Muscle of leg (tissue), 16 donors: ENCODE measurements at places on chromosomes 6 and 20. TPM values are rescaled to one million over a fixed set of nuclear protein-coding genes. Genes with fewer than 3 reads are reported as not detected.
A peak's percentile ranks its signal among the peaks of the same experiment; 100 is the strongest.

DNA sequence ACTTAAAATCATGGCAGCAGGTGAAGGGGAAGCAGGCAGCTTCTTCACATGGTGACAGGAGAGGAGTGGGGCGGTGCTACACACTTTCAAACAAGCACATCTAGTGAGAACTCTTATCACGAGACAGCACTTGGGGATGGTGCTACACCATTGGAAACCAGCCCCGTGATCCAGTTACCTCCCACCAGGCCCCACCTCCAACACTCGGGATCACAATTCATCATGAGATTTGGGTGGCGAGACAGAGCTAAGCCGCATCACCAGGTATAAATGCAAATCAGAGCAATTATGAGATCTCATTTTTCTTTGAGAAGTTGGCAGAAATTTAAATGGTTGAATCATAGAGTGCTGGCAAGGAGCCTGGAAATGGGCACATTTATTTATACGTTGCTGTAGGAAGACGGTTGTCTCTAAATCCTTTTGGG is 31.4 kb downstream of the IGF2R start:
- DNase-seq = no peak

GRCh38 chr20:14536738-14537137 is 199.3 kb upstream of the FLRT3 start:
- no peak for DNase-seq

GRCh38 chr6:123417535-123417934 is 219.2 kb downstream of the TRDN start:
- DNase-seq = no peak

GRCh38 chr6:84685983-84686584 is 78.3 kb downstream of the TBX18 start:
- no peak for DNase-seq

- DNase-seq = no peak
These were observed 46.4 kb downstream of the ATG5 start for GRCh38 chr6:106279179-106279578.

The TCP11 gene
- polyA plus RNA-seq = 0.53 TPM

GRCh38 chr6:148307405-148307804 is 35.2 kb upstream of the SASH1 start:
- DNase-seq = no peak

The ADGRF5 gene
- polyA plus RNA-seq = 19.6 TPM

- DNase-seq = peak; percentile 64
These were observed 13.9 kb downstream of the ZNF217 start for GRCh38 chr20:53579581-53580375.

- DNase-seq = peak; percentile 25
These were observed 18.0 kb downstream of the AIG1 start for GRCh38 chr6:143078468-143079324.

The SALL4 gene
- 0.15 TPM for polyA plus RNA-seq

DNA sequence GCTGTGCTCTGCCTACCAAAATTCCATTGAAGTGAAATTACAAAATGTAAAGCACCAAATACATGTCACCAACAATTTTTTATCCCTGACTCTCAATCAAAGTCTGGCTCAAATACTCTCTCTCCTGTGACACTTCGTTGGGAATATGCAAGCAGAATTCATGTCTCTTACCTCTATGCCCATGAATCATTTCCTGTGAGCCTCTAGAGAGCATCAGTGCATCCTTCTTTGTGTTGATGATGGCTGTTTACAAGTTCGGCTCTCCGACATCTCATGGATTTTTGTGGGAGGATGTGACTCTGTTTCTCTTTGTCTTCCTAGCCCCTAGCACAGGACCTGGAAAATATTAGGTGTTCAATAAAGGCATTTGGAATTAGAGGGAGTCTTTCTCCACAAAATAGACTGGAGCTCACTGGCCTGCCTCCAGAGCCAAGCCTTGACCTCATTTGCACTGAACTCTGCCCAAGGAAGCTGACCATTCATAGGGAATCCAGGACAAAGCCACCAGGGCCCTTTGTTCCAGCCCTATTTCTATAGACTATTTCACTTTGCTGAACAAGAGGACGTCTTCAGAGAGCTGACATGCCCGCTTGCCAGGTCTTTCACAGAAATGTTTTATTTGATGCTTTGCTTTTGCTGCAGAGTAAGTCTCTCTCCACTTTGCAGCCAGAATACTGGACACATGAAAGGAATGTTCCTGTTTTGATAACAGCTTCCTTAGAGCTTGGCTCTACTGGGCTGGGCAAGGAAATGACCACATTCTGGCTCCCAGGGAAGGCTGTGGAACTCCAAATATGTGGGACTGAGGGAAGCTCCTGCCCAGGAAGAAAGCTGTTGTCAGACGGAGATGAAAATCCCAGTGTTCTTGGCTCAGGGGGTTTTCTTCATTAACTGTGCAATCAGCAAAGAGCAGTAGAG is 194.5 kb upstream of the CDYL start:
- no peak for DNase-seq

The CHRNA4 gene
- 2.3 TPM for polyA plus RNA-seq

The COL9A1 gene
- 5.4 TPM for polyA plus RNA-seq

The MROH8 gene
- 5.3 TPM for polyA plus RNA-seq

GRCh38 chr6:106290954-106291353 is 34.6 kb downstream of the ATG5 start:
- no peak for DNase-seq

- DNase-seq = no peak
These were observed 532 bp upstream of the NPBWR2 start for GRCh38 chr20:64107736-64108457.

GRCh38 chr20:728256-728944 is 39.9 kb downstream of the SLC52A3 start:
- DNase-seq = peak; percentile 55

GRCh38 chr6:84872996-84873723 is 108.8 kb upstream of the TBX18 start:
- DNase-seq = no peak

DNA sequence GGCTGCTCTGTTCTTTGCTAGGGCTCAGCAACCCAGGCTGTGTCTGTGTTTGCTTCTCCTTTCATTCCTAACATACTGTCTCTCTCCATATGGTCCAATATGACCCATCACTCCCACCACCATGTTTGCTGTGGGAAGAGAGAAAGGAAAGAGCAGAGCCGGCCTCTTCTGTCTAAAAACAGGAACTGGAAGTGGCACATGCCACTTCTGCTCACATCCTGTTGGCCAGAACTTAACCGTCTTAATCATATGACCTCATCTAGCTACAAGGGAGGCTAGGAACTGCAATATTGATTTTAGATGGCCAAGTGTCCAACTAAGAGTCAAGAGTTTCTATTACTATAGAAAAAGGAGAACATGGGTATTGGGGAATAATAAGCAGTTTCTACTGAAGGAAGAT is 212.5 kb upstream of the CHD6 start:
- no peak for DNase-seq

The TMEM74B gene
- 3.6 TPM for polyA plus RNA-seq

DNA sequence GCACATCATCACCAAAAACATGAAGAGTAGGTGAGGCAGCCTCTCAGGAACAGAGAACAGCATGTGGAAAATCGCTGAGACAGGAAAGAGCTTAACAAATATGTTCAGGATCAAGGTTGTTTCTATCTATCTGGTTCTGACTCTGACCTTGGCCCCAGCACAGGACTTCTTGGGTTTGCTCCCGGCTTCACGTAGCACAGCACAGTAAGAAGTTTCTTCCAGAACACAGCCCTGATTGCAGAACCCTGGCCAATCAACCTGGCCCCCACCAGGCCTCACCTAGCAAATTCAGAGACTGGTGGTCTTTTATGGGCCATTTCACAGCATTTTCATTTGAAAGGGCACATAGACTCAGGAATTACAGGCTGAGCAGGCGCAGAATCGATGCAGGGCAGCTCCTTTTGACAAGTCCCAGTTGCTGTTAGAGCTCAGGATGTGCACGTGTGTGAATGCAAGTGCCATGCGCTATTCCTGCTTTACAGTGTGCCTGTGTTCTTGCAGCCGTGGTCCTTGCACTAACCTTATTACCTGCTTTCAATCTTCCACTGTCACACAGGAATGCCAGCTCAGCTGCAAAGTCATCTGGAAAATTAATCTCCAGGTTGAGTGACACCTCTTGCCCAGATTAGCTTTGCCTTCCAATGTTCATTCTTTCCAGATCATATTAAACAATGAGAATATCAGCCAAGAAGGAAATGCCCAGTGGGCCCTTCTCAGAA is 100.5 kb upstream of the SLC2A12 start:
- no peak for DNase-seq

The VSTM2L gene
- polyA plus RNA-seq = 3.1 TPM

DNA sequence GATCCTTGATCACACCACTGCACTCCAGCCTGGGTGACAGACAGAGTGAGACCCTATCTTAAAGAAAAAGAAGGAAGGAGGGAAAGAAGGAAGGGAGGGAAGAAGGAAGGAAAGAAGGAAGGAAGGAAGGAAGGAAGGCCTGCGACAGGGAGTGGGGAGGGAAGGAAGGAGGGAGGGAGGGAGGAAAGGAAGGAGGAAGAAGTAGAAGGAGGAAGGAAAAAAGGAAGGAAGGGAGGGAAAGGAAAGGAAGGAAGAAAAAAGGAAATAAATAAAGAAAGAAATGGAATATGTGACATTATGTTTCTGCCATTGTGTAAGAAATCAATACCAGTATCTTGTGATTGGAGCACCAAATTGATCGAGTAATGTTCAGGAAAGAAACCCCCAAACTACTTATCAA is 16.2 kb downstream of the PHACTR2 start:
- no peak for DNase-seq

The PRRT1 gene
- 1.1 TPM for polyA plus RNA-seq

The GCLC gene
- polyA plus RNA-seq = 9.3 TPM

GRCh38 chr20:23477223-23477622 is 13.7 kb upstream of the CST8 start:
- no peak for DNase-seq

DNA sequence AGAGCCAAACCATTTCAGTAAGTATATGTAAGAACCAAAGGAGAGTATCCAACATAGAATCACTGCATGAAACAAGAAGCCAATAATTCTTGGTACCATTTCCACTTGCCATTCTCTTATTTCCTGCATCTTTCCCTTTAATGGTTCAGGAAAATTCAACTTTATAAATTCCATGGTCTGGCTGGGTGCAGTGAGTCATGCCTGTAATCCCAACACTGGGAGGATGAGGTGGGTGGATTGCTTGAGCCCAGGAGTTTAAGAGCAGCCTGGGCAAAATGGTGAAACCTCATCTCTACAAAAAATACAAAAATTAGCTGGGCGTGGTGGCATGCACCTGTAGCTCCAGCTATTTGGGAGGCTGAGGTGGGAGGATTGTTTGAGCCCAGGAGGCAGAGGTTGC is 21.2 kb downstream of the NHLRC1 start:
- DNase-seq = no peak

The EPHA7 gene
- polyA plus RNA-seq = 12.1 TPM

- no peak for DNase-seq
These were observed 105.3 kb downstream of the HIVEP2 start for GRCh38 chr6:142839686-142840040.

DNA sequence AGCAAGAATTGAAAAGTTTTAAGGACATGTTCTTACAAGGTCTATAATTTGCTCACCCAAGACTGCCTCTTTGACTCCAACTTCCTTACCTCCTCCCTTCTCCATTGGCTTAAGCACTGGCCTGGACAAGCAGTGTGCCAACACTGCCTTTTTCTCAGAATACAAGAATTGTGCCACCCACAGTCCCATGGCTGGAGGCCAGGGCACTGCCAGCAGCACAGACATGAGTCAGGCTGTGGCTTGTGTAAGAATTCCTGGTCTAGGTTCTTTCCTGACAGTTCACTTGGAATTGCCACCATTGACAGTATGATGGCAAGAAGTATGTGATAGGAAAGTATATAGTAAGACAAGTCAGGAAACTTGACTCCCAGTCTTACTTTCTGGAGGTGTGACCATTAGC is 202.7 kb upstream of the MARCKS start:
- DNase-seq = no peak

The TRIM10 gene
- 0.66 TPM for polyA plus RNA-seq

DNA sequence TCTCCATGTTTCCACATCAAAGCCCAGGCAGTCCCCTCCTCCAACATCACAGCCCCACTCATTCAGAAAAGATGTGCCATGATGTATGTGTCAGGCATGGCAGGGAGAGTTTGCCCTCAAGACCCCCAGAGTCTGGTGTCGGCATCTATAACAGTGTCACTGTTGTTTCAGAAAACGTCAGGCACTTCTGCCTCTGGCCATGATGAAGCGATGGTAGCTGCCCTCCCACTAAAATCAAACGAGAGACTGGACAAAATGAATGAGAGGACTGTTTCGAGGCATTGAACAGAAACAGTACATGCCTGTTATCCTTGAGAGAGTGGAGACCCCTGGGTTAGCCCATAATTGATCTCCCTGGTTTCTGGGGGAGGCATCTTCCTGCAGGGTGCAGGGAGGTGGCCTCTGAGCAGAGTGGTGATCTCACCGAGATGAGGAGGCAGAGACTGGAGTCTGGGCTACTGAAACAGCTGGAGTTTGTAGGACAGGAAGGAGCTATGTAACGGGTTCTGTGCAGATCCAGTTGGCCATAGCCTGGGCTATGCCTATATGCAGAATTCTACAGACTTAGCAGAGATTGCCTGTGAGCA is 144.5 kb downstream of the SYCP2 start:
- DNase-seq = no peak

DNA sequence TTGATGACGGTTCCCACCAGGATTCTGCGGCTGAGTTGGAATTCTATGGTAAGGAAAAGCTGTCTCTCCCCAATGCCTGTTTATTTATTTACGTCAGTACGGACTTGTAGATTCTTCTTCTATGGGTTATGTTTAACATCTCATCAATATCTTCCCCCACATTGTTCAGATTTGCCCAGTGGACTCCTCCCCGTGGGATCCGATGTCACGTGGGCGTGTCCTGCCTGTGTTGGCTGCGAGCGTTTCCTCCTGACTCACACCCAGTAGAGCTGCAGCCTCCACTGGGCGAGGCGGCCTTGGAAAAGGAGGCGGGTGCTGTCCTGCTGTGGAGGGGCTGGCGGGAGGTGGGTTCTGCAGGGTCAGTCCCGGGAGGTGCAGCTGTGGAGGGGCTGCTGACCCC is 46.8 kb upstream of the SLCO4A1 start:
- no peak for DNase-seq

The MRAP2 gene
- 25.6 TPM for polyA plus RNA-seq

- no peak for DNase-seq
These were observed 72.7 kb upstream of the ISM1 start for GRCh38 chr20:13148402-13148801.

The BHLHE23 gene
- not detected for polyA plus RNA-seq

GRCh38 chr6:52994839-52995088 is 320 bp downstream of the GSTA4 start:
- no peak for DNase-seq

- DNase-seq = peak; percentile 84
These were observed 135.7 kb downstream of the BCAS1 start for GRCh38 chr20:53934421-53935343.

The ZCCHC3 gene
- 38.4 TPM for polyA plus RNA-seq

The MYL9 gene
- polyA plus RNA-seq = 621 TPM

DNA sequence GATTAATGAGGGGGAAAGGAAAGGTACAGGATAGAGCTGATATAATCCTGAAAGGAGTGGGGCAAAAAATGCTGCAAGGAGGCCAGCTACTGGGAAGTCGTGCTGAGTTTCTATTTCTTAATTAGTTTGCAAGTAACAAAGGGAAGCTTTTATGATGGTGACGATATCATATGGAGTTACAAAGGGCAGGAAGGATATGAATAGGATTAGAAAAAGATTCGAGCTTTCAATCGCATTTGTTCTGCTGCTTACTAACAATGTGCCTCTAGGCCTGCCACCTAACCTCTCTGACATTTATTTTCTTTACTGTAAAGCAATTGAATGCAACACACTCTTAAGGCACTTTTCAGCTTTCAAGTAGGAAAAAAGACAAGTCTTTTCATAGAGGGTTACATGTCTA is 219.2 kb downstream of the CLVS2 start:
- no peak for DNase-seq
